ENCODE measurements at places on chromosomes 7 and 10.

GRCh38 chr7:103076764-103077163 is 1.8 kb downstream of the ARMC10 start:
- no peak for DNase-seq

- no peak for DNase-seq
Observed at GRCh38 chr7:92763636-92764423, 72.5 kb downstream of the CDK6 start.

GRCh38 chr7:80057488-80057887 is 77.1 kb upstream of the GNAI1 start:
- DNase-seq = no peak

DNA sequence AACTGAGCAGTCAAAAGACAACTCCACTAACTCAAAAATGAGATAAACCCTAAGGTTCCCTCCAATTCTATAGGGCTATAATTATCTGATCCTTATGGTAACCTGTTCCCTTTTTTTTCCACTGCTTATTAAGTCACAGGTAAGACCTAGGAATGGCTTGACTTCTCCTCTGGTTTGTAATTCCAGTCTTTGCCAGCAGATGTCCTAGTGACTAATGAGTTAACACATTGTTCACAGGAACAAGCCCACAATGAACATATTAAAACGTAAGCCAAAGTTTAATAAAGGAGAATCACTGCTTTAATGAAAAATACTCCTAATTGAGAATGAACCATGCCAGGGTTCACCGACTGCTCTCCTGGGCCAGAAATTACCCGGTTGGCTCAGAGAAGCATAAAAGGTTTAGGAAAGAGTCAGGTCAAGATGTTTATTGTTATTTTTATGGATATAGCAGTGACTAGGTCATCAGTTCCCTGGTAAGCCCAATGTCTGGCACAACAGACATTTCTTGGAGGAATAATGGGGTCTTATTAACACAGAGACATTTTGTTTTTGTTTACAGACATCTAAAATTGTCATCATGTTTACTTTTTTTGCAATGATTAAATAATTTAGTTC is 120.1 kb downstream of the ELAPOR2 start:
- DNase-seq = no peak

GRCh38 chr10:31677195-31678138 is 251.2 kb downstream of the ARHGAP12 start:
- DNase-seq = no peak

GRCh38 chr7:27324246-27324645 is 81.6 kb downstream of the EVX1 start:
- no peak for DNase-seq

GRCh38 chr10:115001506-115002381 is 63.7 kb downstream of the TRUB1 start:
- DNase-seq = no peak

DNA sequence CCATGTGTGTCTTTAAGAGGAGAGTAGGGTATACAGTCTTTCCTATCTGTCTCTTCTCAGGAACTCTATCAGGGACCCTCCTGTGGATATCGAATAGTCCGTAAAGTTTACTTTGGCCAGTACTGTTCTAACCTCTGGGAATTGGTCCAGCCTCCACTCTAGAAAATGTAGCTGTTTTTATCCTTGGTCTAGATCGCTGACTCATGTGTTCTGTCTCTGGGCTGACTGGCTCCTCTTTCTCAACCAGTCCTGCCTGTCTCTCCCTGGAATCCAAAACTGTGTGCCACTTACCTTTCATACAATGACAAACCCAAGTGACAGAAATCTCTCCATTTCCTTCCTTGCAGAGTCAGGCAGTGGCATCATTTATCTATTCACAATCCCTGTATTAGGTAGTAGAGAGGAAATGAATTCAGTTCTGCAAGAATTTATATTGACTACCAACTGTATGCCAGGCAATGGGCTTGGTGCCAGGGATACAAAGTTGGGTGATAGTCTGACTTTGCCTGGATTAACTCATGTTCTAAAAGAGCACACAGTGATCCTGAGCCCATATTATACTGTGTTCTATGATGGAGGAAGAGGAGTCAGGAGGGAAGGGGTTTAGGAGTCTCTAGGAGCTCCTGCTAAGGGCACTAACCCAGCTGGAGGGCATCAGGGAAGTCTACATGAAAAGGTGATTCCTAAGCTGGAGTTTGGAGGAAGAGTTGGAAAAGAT is 232.7 kb downstream of the LRMDA start:
- no peak for DNase-seq

DNA sequence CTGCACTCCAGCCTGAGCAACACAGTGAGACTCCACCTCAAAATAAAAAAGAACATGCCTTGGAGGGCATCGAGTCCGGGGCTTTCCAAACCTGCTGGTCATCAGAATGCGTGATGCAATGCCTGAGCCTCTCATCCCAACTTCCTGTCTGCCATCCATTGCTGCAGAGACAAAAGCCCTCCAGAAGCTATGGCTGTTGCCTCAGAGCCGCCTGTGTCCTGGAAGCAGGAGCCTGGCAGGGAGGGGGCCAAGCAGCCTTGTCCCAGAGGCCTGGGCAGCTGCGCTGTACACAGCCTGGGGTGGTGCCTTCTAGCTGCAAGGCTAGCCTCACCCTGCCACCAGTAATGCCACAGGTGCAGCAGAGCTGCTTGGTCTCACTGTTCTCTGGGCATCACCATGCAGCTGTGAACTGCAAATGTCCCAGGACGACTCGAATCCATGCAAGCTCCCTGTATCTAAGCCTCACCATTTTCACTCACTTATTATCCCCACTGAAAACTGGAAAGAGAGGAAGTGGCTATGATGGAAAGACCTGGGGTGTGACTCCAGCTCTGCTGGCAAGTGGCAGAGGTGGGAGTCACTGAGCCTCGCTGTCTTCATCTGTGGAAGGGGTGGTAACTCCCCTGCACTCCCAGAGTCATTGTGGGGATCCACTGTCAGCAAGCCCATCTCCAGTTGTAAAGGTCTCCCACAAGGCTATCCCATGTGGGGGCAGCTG is 7.0 kb downstream of the ALOX5 start:
- no peak for DNase-seq

- DNase-seq = no peak
Observed at GRCh38 chr7:105838627-105839231, 37.7 kb downstream of the ATXN7L1 start.

GRCh38 chr10:111648046-111648445 is 535.5 kb downstream of the GPAM start:
- no peak for DNase-seq

DNA sequence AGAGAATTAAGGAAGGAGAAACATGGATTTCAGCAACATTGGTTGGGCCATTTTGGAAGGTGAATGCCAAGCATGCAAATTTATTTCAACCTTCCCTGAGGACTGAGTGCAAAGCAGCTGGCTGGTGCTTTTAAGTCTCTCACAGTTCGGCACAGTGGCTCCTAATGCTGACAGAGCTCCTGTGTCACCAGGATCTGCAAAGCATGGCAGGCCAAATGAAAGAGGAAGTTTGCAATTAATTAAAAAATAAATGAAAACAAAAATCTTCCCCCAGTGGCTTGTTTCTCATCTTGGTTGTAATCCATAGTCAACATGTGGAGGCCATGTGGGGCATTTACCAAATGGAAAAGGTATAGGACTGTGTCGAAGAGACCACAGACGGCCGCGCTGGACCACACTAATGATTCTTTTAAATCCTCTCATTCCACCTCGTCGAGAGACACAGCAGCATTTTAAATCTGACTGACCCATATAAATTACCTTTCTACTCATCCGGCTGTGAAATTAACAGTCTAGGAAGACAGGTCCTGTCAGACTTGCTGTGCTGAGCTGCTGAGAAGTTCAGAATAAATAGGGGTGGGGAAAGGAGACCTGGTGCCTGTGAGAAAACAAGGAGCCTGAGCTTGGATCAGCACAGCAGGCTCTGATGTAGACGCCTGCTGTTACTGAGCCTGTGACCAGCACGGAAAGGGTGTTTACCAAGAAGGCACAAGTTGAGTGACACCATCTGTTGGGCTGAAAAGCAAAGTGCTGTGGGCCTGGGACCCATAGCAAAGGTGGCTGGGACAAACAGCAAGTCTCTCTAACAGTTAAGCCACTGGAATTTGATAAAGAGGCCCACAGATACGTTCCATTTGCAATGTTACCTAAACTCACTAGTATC is 136.0 kb upstream of the COL1A2 start:
- DNase-seq = no peak

DNA sequence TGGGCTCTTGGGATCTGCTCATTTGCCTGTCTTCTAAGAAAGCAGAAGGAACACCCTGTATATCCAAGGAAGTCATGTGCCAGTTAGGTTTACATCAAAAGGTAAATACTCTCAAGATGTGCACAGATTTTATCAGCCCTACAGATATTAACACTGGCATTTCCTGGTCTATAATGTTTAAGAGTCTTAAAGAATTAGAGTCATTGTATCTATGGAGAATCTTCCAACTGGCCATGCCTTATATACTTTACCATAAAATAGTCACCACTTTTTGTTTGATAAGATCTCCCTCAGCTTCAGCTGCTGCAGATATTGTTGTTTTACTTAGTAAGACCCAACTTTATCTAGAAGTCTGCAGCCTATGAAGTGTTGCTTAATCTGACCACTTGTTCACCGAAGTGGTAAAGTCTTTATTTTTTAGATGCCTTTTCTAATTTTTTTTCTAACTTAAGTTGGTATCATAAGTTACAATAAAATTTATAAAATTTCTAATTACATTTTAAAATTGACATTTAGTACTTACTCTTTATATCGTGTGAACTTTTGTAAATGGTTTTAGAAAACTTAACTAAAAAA is 58.5 kb downstream of the CPED1 start:
- DNase-seq = no peak
